K562 (cell line): ENCODE measurements at places on chromosomes 6 and 20.

DNA sequence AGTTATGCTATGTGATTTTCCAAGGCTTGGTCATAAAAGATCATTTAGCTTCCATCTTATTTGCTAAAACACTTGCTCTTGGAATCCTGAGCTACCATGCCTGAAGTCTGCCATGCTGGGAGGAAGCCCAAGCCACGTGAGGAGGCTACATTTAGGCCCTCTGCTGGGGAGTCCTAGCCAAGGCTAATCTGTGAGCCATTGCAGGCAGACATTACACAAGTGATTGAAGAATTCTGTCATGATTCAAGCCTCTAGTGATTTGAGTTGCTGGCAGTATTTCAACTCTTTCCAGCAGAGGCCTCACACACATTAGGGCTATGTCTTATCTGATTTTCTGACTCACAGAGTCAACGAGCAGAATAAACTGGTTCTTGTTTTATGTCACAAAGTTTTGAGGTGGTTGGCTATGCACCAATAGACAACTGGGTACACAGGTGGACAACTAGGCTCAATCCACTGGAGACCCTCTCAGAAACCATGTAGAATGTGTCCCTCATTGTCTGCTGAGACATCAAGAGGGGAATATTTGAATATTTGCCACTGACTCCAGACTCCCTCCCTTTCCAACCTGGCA, 227.2 kb upstream of the SULF2 start:
- no peak for DNase-seq

- no peak for DNase-seq
These were observed 309.8 kb upstream of the SUPT3H start for GRCh38 chr6:45687570-45687969.

- no peak for DNase-seq
These were observed 46.9 kb upstream of the RIN2 start for GRCh38 chr20:19711126-19711525.

DNA sequence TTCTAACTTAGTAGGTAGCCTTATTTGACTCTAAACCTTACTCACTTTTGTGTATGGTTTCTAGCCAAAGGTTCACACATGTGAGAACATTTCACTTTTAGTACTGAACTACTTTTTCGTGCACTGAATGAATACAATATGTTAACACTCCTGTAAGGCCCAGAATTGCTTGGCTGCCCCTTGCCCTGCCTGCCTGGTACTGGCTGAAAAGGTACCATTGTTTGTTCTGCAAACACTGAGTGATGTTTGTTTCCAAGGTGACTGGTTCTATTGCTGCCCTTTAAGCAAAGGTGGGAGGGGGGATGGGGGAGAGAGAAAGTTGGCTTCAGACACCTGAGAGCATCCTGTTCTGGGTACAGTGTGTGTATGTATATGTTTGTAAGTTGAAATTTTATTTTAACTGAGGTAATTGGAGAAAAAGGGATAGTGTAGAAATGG, 31.2 kb downstream of the RREB1 start:
- peak; percentile 45 for DNase-seq

- DNase-seq: no peak
These were observed 134.3 kb downstream of the IBTK start for GRCh38 chr6:82113231-82113630.

GRCh38 chr6:136921936-136922684, at the start of gene SLC35D3:
SLC35D3 (plus strand) TSS chr6:136922301; CDS start chr6:136922429, 128 bp downstream.
- no peak for DNase-seq

DNA sequence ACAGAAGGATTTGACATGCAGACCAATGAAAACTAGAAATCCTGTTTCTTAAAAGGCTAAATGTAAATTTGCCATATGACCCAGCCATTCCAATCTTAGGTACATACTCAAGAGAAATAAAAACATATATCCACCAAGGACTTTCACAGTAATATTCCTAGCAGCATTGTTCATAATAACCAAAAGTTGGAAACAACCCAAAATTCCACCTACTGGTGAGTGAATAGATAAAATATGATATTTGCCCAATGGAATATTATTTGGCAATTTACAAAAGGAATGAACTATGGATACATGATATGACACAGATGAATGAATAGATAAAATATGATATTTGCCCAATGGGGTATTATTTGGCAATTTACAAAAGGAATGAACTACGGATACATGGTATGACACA, 22.7 kb downstream of the MTCL3 start:
- no peak for DNase-seq

DNA sequence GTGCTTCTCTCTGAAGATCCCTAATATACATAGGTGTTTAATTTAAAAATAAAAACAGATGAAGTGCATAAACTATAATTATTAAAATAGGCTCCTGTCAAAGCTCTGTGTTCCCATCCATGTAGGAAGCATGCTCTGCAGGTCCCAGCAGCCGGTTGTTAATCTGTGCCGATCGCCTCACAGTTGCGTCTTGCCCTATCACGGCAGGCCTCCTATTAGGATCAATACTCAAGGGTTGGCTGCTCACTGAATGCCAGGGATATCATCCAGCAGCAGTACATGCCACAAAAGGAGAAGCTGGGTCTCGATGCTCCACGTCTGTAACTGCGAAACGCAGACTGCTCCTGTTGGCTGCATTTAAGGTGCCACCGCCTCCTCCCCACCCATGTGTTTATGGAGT, 369.8 kb downstream of the CDH4 start:
- DNase-seq: no peak

DNA sequence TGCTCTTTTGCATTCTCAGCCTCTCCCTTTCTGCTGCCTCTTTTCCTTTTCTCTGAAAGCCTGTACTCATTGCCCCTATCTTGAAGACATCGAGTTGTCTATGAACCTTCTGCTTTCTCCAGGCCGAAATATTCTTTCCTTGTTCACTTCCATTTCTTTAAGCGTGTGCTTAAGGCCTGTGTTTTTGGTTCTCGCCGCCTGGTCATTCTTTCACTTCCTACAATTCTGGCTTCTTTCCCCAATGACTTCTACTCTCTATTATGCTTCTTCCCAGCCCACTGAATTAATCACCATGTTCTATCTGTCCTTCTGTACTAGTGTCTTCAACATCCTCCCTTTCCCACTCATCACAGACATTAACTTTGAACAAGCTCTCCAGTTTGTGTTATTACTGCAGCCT, 69.6 kb downstream of the C6orf52 start:
- DNase-seq: no peak

- no peak for DNase-seq
These were observed 97.1 kb upstream of the KCNK16 start for GRCh38 chr6:39419607-39420006.

GRCh38 chr6:134230087-134230700, 87.7 kb downstream of the SGK1 start:
- no peak for DNase-seq

DNA sequence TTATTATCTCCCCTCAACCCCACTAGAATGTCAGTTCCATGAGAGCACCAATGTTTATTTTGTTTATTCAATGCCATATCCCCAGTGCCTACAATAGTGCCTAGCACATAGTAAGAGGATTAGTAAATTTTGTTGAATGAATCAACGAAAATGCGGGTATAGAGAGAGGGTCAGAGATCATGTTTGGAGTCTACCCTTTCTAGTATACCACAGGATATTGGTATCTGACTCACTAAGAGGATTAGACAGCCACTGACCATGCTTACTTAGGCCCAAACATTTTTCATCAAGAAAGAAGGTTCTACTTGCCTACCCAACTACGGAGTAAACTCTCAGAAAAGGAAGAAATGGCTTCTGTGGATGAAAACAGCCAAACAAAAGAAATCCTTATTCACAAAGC, 356.8 kb downstream of the BTBD9 start:
- DNase-seq: no peak

GRCh38 chr6:56904068-56904467, 50.8 kb upstream of the BEND6 start:
- no peak for DNase-seq

DNA sequence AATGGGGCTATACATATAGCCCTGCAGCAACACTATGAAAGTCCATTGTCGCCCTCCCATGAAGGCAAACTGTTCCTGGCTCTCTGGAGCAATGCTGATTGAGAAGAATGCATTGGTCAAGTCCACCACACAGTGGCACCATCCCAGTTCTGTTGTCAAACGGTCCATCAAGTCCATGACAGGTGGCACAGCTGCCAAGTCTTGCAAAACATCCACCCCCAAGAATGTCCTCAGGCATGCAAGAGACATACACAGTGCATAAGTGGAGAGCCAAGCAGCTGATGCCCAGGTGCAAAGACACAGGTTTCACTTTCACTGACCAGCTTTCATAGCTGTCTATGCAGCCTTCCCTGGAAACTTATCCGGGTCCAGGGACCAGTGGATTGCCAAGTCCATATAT, 17.5 kb downstream of the ZNF391 start:
- DNase-seq: no peak

DNA sequence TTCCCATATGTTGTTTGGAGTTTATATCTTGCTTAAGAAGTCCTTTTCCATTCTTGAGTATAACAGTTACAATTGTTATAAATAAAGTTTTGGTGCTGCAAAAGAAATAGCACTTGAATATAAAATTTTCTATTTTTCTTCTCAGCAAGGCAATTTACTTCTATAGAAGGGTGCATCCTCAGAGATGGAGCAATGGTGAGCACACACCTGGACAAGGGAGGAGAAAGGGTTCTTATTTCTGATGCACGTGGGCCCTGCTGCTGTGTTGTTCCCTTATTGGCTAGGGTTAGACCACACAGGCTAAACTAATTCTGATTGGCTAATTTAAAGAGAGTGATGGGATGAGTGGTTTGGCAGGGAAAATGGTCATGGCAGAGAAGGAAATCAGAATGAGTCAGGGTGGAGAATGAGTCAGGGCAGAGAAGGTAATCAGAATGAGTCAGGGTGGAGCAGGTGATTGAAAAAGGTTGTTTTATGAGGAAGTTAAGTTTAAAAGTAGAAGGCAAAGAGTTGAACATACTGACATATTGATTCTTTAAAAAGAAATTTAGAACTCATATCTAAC, 38.0 kb downstream of the CST8 start:
- DNase-seq: no peak

DNA sequence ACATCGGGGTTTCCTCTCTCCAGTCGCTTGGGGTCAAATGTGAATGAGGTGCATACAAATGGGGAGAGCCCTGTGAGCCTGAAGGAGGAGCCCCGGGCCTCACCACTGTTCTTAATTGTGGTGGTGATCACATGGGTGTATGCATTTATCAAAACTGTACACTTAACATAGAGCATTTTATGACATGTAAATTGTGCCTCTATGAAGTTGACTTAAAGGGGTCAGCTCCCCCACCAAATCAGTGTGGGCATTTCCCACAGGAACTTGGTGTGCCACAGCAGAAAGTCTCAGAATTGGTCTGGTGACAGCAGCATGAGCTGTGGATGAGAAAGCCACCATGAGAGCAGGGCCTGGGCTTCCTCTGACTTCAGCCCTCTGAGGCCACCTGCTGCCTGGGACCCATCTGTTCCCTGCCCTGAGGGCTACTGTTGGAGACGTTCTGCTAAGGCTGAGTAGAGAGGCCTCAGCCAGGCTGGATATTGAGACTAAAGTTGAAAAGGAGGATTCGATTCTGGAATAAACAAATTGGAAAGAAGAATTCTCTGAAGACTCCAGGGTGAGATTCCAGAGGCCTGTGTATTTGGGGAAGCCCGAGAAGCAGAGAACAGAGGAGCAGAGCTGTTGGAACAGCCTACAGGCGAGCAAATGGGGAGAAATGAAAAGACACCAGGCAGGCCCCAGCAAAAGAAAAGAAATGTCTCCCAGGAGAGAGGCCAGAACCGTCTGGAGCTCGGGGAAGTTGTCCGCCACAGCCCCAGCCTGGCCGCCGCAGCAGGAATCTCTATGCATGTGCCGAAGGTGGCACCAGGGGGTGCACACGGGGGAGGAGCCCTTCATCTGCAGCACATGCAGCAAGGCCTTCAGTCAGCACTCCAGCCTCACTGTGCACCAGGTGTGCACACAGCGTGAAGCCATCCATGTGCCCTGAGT, 37.6 kb upstream of the XRN2 start:
- no peak for DNase-seq

- DNase-seq: no peak
These were observed 645.2 kb downstream of the KIF16B start for GRCh38 chr20:15927893-15928650.

- no peak for DNase-seq
These were observed 133.7 kb upstream of the TNFAIP3 start for GRCh38 chr6:137733372-137733771.

DNA sequence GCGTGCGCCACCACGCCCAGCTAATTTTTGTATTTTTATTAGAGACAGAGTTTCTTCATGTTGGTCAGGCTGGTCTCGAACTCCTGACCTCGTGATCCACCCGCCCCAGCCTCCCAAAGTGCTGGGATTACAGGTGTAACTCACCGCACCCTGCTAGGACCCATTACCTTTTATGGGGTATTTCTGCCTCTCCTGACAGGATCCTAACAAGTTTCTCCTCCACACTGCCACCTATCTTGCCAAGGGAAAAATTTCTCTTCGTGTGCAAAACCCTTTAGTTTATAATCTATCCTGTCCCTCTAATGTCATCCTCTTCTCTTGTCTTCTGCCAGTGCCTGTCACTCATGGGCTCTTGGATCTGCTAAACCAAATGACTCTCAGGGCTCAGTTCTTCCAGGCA, 1.9 kb downstream of the STMND1 start:
- no peak for DNase-seq

DNA sequence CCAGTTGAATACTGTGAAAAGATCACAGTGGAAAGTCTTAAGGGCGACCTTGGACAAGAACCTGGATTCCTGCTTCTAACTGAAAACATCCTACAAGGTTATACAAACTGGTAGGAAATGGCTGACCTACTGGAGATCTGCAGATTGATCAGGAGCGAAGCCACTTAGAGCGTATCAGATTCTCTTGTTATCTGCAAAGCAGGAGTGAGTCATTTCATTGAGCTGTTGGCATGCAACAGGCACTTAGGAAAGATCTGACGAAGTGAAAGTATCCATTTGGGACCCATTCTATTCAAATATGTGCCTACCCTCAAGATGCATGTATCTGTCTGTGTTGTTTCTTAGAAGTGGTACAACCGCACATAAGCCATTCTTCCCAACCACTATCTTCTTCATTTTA, 131.2 kb upstream of the RIN2 start:
- no peak for DNase-seq

DNA sequence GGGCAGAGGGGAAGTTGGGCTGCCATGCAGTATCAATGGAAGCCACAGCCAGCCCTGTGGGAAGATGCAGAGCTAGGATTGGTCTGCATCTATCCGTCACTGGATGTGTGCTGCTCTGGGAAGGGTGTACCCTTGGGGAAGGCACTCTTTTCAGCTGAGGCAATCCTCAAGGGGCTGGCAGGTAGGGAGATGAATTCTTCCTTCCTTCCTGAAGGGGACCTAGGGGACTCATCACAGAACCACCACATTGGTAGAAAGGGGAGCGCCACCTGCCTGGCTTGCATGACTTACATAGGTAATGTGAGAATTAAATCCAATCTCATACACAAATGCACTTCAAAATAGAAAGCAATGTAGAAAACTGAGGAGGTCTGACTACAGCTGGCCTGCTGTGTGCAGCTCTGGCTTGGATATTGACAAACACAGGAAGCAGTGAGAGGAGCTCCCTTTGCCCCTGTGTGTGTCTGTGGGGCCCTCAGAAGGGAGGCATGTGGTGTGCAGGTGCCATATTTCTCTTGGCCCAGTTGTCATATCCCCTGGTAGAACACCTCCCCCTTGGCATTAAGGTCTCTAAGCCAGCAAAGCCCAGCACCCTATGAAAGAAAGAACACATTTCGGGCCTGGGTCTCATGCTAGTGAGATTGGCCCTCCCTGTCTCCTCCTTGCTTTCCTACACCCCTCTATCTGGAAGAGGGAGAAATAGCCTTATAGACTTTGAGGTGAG, 260.3 kb upstream of the MOCS1 start:
- no peak for DNase-seq
